ENCODE measurements at places on chromosomes 1 and 21.

GRCh38 chr1:187009320-187009719, 180.6 kb downstream of the PLA2G4A start:
- H3K4me1 ChIP-seq = no peaks in the 10 kb centered on the region
- H3K4me3 ChIP-seq = no peak overlapping the region
- H3K27me3 ChIP-seq = no peaks in the 10 kb centered on the region
- no peaks in the 10 kb centered on the region for H3K36me3 ChIP-seq
- DNase-seq = no peak

GRCh38 chr1:88774151-88774556, 90.1 kb downstream of the PKN2 start:
- H3K4me1 ChIP-seq = no peaks in the 10 kb centered on the region
- no peaks in the 10 kb centered on the region for H3K36me3 ChIP-seq
- H3K27ac ChIP-seq = no peak overlapping the region

GRCh38 chr21:31756787-31757186, 24.9 kb upstream of the SCAF4 start:
- no peaks in the 10 kb centered on the region for H3K27me3 ChIP-seq
- no peak for DNase-seq
- H3K4me3 ChIP-seq = no peak overlapping the region

GRCh38 chr1:22398656-22399420, 52.8 kb upstream of the ZBTB40 start:
- H3K27ac ChIP-seq = no peak overlapping the region
- no peaks in the 10 kb centered on the region for H3K4me1 ChIP-seq
- H3K27me3 ChIP-seq = no peaks in the 10 kb centered on the region
- H3K4me3 ChIP-seq = no peak overlapping the region

DNA sequence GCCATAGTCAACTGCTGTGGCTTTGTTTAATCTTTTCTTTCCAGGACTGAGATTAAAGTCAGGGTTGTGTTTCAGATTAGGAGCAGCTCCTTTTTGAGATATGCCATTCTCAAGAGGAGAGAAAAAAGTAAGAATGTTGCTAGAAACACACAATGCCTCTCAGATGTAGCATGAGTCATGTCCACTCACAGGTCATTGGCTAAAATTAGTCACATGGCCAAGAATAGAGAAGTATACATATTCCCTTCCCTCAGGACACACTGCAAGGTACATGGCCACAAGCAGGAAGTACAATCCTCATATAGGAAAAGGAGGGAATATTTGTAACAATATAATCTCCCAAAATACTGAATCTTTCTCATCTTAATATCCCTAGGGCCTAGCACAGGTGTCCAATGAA, 141.9 kb upstream of the PTBP2 start:
- no peak overlapping the region for H3K4me3 ChIP-seq
- no peaks in the 10 kb centered on the region for H3K27me3 ChIP-seq
- H3K27ac ChIP-seq = no peak overlapping the region
- peak; percentile 27 for DNase-seq
- no peaks in the 10 kb centered on the region for H3K36me3 ChIP-seq
- no peaks in the 10 kb centered on the region for H3K4me1 ChIP-seq

DNA sequence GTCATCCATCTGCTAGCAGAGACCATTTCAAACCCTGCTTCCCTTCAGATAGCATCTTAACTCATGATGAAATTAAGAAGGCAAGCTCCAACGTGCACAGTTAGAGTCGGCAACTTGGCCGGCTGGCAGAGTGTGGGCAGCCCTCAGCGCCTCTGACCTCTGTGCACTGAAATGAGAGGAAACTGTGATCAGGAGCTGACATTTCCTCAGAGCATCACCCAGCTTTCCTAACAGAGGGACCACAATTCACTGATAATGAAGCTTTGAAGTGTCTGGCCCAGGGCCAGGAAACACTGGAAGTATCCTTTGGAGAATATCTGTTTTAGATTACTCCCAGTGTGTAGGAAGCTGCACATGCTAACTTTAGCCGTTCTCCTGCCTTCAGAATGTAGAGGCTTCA, 145.0 kb upstream of the ZC3H11B start:
- H3K27ac ChIP-seq = no peak overlapping the region
- H3K4me3 ChIP-seq = no peak overlapping the region
- DNase-seq = no peak
- no peaks in the 10 kb centered on the region for H3K4me1 ChIP-seq
- no peaks in the 10 kb centered on the region for H3K27me3 ChIP-seq

- H3K4me3 ChIP-seq = no peak overlapping the region
- H3K27ac ChIP-seq = peak overlapping the region; percentile 5
- H3K4me1 ChIP-seq = peaks cover 12% of the 10 kb centered on the region
- no peaks in the 10 kb centered on the region for H3K36me3 ChIP-seq
Measured at GRCh38 chr1:244350027-244350426, 101.7 kb downstream of the ADSS2 start.

DNA sequence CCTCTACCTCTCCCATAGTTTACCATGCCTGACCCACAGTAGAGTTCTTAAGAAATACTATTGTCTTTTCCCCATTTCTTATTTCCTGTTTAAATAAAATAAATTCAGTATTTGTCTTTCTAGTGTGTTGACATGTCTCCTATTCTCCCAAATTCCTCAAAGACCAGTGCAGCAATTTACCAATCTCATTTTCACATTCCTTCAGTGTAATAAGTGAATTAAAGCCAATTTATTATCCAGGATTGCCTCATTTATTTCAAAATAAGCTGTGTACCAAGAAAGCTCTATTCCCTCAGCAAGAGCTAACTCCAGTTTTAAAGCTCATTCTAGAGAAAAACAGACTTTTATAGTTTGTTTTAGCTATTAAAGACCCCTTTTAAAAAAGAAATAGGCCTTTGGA, 49.9 kb downstream of the DISC1 start:
- no peak for DNase-seq
- no peak overlapping the region for H3K4me3 ChIP-seq
- H3K36me3 ChIP-seq = no peaks in the 10 kb centered on the region
- no peak overlapping the region for H3K27ac ChIP-seq
- H3K4me1 ChIP-seq = peaks cover 2% of the 10 kb centered on the region
